ENCODE measurements at places on chromosomes 7 and 10.

- DNase-seq: no peak
These were observed 48.3 kb downstream of the RBAK start for GRCh38 chr7:5093948-5094347.

- no peak for DNase-seq
These were observed 30.6 kb downstream of the POR start for GRCh38 chr7:75945297-75946168.

GRCh38 chr10:103837370-103838069, 17.9 kb downstream of the SH3PXD2A start:
- DNase-seq: no peak

DNA sequence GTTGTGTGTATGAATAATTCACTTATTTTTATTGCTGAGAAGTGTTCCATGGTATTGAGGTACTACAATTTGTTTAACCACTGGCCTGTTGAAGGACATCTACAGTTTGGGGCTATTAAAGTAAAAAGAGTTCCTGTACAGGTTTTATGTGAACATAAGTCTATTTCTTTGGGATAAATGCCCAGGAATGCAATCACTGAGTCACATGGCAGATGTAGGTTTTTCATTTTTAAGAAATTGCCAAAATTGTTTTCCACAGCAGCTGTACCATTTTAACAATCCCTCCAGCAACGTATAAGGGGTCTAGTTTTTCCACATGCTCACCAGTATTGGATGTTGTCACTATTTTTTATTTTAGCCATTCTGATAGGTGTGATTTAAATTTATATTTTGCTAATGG, 243.9 kb downstream of the TNS3 start:
- DNase-seq: no peak

DNA sequence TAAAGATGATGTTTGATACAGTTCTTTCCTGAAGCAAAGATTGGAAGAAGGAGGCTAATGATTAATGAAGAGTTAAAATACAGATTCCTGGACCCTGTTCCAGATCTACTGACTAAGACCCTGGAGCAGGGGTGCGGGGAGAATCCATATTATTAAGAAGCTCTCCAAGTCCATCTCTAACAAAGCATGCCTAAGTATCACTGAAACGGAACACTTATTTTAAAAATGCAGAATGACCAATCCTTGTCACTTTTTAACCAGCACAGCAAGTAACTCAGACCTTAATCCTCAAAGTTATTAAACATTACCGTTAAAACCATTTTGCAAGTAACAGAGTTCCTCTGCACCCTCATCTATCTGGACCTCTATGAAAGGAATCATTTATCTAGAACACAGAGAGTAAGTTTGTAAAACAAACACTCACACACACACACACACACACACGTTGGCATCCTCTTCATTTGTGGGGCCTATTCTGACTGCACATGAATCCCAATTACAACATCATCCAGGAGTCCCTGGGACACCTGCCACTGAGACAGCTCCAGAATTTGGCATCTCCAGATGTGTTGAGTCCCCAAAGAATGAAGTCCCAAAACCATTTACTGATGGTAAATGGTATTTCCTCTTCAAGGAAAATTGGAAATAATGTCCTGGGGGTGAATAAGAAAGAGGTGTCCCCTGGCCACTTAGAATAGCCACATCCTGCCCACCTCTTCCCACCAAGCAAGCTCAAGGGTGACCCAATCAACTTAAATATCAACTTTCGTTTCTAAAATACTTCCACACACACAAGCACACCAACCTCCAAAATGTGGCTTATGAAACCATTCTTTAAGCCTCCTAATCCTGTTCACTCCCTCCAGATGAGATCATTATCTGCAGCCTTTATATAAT, 117.5 kb downstream of the PARD3 start:
- no peak for DNase-seq

- DNase-seq: no peak
These were observed 5.1 kb downstream of the ZNF680 start for GRCh38 chr7:64557601-64558322.

GRCh38 chr7:27600247-27600646, 62.4 kb downstream of the HIBADH start:
- DNase-seq: no peak

DNA sequence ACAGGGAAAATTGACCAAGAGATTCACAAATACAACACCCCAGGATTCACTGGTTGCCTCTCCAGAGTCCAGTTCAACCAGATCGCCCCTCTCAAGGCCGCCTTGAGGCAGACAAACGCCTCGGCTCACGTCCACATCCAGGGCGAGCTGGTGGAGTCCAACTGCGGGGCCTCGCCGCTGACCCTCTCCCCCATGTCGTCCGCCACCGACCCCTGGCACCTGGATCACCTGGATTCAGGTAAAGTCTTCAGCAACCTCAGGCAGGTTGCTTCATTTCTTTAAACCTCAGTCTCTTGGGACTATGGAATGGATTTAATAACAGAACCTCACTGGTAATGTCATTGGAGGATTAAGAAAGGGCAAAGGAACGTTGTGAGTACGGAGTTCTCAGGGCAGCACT, 206.9 kb upstream of the C7orf33 start:
- DNase-seq: no peak

- no peak for DNase-seq
These were observed 89.9 kb downstream of the GOLGA7B start for GRCh38 chr10:97939446-97939990.

- no peak for DNase-seq
These were observed 438.7 kb upstream of the NRP1 start for GRCh38 chr10:33773253-33773573.

- DNase-seq: peak; percentile 6
These were observed 555 bp downstream of the PHF14 start for GRCh38 chr7:10973942-10974911.

DNA sequence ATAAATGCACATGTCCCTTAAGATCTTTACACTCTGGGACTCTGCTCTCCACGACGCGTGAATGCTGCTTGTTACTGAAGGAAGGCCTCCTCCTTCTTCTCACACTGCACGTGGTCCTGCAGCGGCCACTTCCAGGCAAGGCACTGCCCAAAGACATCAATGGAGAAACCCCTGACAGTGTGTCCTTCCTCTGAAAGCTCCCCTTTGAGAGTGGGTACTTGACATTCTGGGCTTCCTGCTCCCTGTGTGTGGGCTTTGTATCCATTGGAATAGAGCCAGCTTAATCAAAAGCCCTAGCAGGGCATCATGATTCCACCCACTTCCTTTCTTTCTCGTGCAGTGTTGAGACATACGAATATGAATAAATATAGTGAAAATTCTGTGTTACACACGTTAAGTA, 69.7 kb upstream of the STK17A start:
- DNase-seq: no peak

- DNase-seq: no peak
These were observed 230.4 kb downstream of the ACTR3B start for GRCh38 chr7:152989889-152990380.

DNA sequence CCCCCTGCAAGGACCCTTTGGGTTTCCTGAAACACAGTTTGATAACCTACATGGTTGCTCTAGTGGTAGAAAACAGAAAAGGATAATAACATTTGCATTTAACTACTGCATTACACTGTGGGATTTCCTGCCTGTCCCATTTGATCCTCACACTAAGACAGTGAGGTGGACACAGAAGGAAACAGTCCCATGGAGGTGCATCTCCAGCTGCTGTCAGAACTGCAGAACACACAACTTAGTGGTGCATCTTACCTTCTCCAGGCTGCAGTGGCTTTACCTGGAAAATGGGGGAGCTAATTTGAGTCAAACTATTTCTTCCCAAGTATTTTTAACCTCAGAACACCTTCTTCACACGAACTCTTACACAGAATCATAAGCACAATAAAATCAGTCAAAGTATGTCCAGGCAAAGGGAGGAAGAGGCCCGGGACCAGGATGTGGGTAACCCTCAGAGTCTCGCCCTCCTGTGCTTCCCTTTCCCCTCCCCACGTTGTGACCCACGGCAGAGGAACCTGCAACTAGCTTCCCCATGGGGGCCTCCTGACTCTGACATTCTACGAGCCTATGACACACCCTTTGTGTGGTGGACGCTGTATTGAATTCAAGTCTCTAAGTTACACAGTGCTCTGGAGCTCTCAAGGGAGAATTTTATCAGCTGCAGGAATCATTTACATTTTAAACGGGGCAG, 33.7 kb downstream of the SCRN1 start:
- DNase-seq: no peak

DNA sequence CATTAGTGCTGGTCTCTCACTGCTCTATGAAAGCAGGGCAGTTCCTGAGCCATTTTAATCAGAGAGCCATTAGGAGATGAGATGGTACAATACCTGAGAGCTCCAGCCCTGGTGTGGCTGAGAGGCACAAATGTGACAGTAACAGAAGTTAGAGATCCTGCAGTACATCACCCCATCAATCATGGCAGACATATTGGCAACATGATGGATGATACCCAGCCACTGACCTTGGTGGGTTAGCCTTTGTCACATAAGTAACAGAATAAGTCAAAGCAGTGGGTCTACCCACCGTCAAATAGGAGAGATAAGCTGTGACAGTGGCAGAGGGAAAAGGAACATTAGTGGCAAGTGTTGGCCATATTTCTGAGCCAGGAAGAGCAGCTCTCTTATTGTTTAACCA, 53.3 kb upstream of the NXPH1 start:
- no peak for DNase-seq

- DNase-seq: no peak
These were observed 153.5 kb upstream of the C7orf33 start for GRCh38 chr7:148437043-148437442.

GRCh38 chr7:11699666-11700065, 132.3 kb downstream of the THSD7A start:
- DNase-seq: no peak

DNA sequence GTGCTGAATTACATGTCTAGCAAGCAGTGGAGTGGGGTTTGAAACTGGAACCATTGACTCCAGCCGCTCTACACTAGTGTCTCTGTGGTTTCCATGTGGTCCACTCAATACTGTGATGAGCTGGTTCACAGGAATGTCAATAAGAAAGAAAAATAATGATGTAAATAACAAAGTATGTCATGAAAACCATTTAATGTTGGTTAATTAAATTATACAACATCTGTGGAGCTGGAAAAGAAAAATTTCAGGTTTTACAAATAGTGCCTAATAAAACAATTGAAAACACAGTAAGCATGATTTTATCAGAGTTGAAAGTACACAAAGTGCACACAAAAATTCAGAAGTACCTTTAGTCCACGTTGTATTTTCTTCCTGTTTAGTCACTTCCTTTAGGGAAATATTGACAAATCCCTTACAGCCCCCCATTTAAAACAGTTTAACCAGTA, 28.7 kb upstream of the NAMPT start:
- peak; percentile 43 for DNase-seq

DNA sequence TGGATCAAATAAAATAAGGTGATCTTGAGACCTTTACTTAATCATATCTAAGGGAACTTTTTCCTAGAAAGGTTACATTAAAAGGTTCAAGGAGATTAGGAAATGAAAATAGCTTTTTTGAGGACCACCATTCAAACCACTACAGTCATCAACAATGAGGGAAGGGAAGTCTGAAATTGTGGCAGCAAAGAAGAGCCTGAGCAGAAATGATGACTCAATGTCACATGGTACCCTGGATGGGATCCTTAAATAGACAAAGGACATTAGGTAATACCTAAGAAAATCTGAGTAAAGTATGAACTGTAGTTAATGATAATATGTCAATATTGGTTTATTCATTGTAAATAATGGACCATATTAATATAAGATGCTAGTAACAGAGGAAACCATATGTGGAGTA, 236.0 kb downstream of the SEMA3D start:
- no peak for DNase-seq

- DNase-seq: no peak
These were observed 22.8 kb downstream of the ANTXRL start for GRCh38 chr10:46309511-46310142.

DNA sequence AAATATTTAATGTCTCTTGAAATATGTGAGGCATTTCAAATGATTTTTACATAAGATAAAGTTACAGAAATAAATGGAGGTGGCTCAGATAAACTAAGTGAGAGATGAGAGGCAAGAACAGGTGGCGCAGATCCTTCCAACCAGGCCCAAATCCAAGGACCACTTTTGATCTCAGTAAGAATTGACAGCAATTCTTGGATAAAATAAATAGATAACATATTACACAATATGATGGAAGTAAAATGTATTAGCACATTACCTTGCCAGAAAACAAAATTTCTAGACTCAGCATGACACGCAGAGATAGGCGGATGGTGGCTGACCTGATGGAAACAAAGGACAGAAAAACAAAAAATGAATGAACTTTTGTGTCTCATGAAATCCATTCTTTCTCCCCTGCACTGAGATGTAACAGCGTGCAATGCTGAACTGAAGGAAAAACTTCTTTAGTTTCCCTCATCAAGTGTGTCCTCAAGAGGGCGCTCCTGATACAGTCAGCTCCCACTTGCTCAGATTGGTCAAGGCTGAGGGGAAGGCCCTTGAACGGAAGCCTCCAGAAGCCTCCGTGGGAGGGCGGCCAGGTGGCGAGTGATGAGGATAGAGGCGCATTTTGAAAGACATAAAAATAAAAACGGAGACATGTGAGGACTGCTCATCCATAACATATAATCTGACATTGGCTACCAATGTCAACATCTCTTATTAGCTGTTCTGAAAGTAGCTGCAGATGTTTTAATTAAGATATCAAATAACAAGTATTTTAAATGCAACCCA, 62.8 kb upstream of the GSDME start:
- peak; percentile 84 for DNase-seq

- no peak for DNase-seq
These were observed 753.8 kb downstream of the AUTS2 start for GRCh38 chr7:70352088-70352487.

- peak; percentile 22 for DNase-seq
These were observed 112.1 kb downstream of the VPS41 start for GRCh38 chr7:38796626-38797501.

DNA sequence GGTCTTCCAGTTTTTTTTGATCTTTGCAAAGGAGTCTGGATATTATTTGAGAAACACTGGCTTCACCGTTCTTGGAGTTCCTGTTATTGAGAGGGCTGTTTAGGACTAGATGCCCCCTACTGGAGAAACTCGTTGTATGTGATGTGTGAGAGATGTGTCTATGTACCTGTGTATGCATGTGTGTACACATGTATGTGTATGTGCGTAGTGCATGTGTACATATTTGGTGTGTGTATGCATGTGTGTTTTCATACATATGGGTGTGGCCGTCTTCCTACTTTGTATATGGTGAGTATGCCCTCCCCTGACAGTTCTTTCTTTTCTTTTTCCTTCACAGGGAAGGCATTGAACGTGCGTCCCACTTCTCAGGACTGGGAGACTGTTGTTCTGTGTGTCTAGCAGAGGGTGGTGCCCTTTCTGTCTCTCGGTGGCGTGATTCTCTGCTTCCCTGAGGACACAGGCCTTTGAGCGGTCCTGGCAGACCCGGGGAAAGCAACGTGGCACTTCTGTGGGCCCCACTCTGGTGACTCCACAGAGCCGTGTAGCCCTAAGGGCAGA, 3.0 kb upstream of the CALHM3 start:
- no peak for DNase-seq

DNA sequence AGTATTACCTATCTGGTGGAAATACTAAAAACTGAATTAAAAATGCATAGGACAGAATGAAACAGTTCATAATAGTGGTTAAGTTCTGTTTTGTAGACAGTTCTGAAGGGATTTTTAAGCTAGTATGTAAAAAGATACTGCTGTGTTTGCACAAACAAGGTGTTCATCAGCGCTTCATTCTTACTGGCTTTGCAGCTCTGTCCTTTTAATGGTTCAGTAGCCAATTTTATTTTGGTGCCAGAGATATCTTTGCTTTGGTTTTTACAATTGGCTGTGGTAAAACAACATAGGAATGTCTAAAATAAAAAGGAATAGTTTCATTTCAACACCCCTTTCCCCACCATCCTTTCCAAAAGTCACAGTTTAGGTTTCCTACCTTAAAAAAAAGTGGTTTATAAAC, 33.0 kb downstream of the STAM start:
- DNase-seq: no peak

- DNase-seq: no peak
These were observed 603 bp downstream of the ADRA2A start for GRCh38 chr10:111077479-111077784.
